Cardiac muscle cell (in vitro differentiated cells and primary cell): ENCODE measurements at places on chromosomes 3 and 15. TPM values are rescaled to one million over a fixed set of nuclear protein-coding genes. Genes with fewer than 3 reads are reported as not detected.

GOLGA8Q gene
- 0.07 and 3.9 TPM in 2 replicates for total RNA-seq

CCDC9B gene
- 8.2 and 9.6 TPM in 2 replicates for total RNA-seq

SCG5 gene
- 9.0 and 14.4 TPM in 2 replicates for total RNA-seq

DPH6 gene
- 3.7 and 7.8 TPM in 2 replicates for total RNA-seq

TMEM44 gene
- 14.1 and 16.2 TPM in 2 replicates for total RNA-seq

DALRD3 gene
- total RNA-seq, result 78.0 and 81.0 TPM in 2 replicates

- H3K27ac ChIP-seq, result no peak overlapping the region
- H3K4me3 ChIP-seq, result no peak overlapping the region
- DNase-seq, result peak; percentile 79
- H3K27me3 ChIP-seq, result no peaks in the 10 kb centered on the region
Measured at GRCh38 chr3:74267588-74268184, 346.8 kb downstream of the CNTN3 start.

GRCh38 chr3:101823525-101823924, 25.8 kb upstream of the NFKBIZ start:
- H3K36me3 ChIP-seq, result no peaks in the 10 kb centered on the region
- H3K27ac ChIP-seq, result no peak overlapping the region
- peaks cover 11% of the 10 kb centered on the region for H3K4me1 ChIP-seq
- peak; percentile 37 for DNase-seq
- H3K4me3 ChIP-seq, result no peak overlapping the region

- no peaks in the 10 kb centered on the region for H3K4me1 ChIP-seq
- H3K27me3 ChIP-seq, result no peaks in the 10 kb centered on the region
- H3K36me3 ChIP-seq, result no peaks in the 10 kb centered on the region
- peak; percentile 7 for DNase-seq
Measured at GRCh38 chr3:52794612-52795099, at the start of gene ITIH3. ITIH3 (plus strand) TSS chr3:52794796; CDS start chr3:52794804, 8 bp downstream.

GRCh38 chr3:61985020-61985419, 388.3 kb downstream of the FEZF2 start:
- H3K4me1 ChIP-seq, result peaks cover 25% of the 10 kb centered on the region
- no peak overlapping the region for H3K27ac ChIP-seq
- no peak overlapping the region for H3K4me3 ChIP-seq
- no peaks in the 10 kb centered on the region for H3K36me3 ChIP-seq
- no peaks in the 10 kb centered on the region for H3K27me3 ChIP-seq

- H3K27me3 ChIP-seq, result no peaks in the 10 kb centered on the region
- no peaks in the 10 kb centered on the region for H3K4me1 ChIP-seq
- H3K27ac ChIP-seq, result no peak overlapping the region
- no peaks in the 10 kb centered on the region for H3K36me3 ChIP-seq
- no peak for DNase-seq
- H3K4me3 ChIP-seq, result no peak overlapping the region
Measured at GRCh38 chr3:195238081-195238571, 32.8 kb downstream of the XXYLT1 start.

DNA sequence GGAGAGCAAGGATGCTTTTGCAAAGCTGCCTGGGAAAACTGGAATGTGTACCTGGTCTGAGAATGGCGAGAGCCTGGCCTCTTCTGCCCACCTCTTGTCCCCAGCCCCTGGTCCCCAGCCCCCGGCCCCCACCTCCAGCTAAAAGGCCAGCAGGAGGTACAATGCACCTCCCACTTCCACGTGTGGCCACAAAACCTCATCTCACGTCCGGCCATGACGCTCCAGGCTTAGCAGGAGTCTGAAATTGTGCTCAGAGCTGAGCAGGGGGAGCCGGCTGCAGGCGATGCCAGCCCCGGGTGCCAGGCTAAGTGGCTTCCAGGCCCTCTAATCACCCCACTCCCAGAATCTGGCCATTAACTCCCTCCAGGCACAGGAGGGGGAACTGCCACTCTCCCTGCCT, 83.1 kb upstream of the PRR20G start:
- H3K4me3 ChIP-seq, result no peak overlapping the region
- no peak for DNase-seq
- H3K4me1 ChIP-seq, result no peaks in the 10 kb centered on the region

GRCh38 chr3:72548461-72548860, 299.8 kb downstream of the SHQ1 start:
- H3K4me1 ChIP-seq, result no peaks in the 10 kb centered on the region
- no peak for DNase-seq
- no peak overlapping the region for H3K4me3 ChIP-seq
- no peaks in the 10 kb centered on the region for H3K36me3 ChIP-seq
- H3K27ac ChIP-seq, result no peak overlapping the region

GRCh38 chr3:164408326-164408725, 670.0 kb downstream of the SI start:
- H3K27me3 ChIP-seq, result no peaks in the 10 kb centered on the region
- no peak overlapping the region for H3K4me3 ChIP-seq
- no peaks in the 10 kb centered on the region for H3K36me3 ChIP-seq
- H3K4me1 ChIP-seq, result peaks cover 4% of the 10 kb centered on the region
- H3K27ac ChIP-seq, result no peak overlapping the region
- no peak for DNase-seq

DNA sequence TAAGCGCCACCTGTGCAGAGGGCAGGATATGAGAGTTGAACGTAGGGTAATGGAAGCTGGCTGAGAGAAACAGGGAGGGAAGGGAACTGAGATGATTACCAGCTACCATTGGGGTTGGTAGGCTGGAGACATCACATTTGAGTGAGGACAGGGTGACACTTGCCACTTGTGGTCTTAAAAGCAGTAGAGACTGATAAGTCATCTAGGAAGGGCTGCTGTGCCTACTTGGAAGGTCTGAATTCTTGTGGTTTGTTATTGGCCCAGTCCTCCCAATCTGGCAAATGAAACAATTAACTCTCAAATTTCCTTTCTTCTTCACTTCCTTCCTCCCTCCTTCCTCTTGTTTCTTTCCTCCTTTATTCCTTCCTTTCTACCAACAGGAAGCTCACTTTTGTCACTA, 46.8 kb downstream of the COL6A5 start:
- H3K27ac ChIP-seq, result no peak overlapping the region
- no peaks in the 10 kb centered on the region for H3K36me3 ChIP-seq
- no peak overlapping the region for H3K4me3 ChIP-seq
- H3K27me3 ChIP-seq, result no peaks in the 10 kb centered on the region
- no peak for DNase-seq

- no peak overlapping the region for H3K27ac ChIP-seq
- H3K4me3 ChIP-seq, result no peak overlapping the region
- no peaks in the 10 kb centered on the region for H3K4me1 ChIP-seq
- no peak for DNase-seq
- H3K36me3 ChIP-seq, result no peaks in the 10 kb centered on the region
- no peaks in the 10 kb centered on the region for H3K27me3 ChIP-seq
Measured at GRCh38 chr3:53616321-53616720, 121.9 kb downstream of the CACNA1D start.

DNA sequence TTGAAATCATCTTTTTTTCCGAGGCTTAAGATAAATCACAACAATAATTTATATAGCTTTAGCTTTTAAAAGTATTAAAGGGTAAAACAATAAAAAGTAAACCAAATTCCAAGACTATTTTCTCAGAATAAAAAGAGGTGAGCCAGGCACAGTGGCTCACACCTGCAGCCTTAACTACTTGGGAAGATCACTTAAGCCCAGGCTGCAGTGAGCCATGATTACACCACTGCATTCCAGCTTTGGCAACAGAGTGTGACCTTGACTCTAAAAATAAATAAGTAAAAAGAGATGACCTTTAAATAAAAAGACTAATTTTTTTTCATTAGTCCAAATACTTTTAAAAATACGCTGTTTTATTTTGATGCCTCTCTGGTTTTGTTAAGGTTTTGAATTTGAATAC, 54.4 kb downstream of the C3orf80 start:
- no peak overlapping the region for H3K27ac ChIP-seq
- no peaks in the 10 kb centered on the region for H3K4me1 ChIP-seq
- H3K36me3 ChIP-seq, result no peaks in the 10 kb centered on the region
- no peak for DNase-seq
- no peaks in the 10 kb centered on the region for H3K27me3 ChIP-seq
- H3K4me3 ChIP-seq, result no peak overlapping the region

DNA sequence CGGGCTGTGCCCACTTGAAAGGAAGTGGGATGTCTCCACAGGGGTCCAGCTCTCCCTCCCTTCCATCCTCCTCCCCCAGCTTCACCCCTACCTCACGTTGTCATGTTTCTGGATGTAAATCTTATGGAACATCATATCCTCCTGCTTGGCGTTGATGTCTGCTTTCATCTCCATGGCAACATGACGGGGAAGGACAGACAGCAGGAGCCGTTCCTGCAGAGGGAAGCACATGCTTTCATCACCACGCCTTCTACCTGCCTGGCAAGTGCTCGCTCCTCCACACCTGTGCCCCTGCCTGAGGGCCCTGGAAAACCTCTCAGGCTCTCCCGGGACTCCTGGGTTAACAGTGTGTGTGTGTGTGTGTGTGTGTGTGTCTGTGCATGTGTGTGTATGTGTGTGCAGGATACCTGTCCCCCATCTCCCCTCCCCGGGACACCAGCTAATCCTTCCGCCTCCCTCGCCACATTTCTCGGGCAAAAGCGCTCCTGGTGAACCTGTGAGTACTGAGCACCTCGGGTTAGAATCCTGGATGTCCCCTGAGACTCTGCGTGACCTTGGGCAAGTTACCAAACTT, 101.1 kb downstream of the ADCY5 start:
- no peaks in the 10 kb centered on the region for H3K27me3 ChIP-seq
- H3K4me1 ChIP-seq, result peaks cover 29% of the 10 kb centered on the region
- H3K4me3 ChIP-seq, result no peak overlapping the region
- no peaks in the 10 kb centered on the region for H3K36me3 ChIP-seq

GRCh38 chr15:61983081-61983480, 77.2 kb downstream of the VPS13C start:
- no peak for DNase-seq
- H3K4me1 ChIP-seq, result no peaks in the 10 kb centered on the region
- H3K36me3 ChIP-seq, result peaks cover 11% of the 10 kb centered on the region
- no peaks in the 10 kb centered on the region for H3K27me3 ChIP-seq
- H3K4me3 ChIP-seq, result no peak overlapping the region

- H3K27ac ChIP-seq, result no peak overlapping the region
- H3K36me3 ChIP-seq, result no peaks in the 10 kb centered on the region
- peak; percentile 80 for DNase-seq
- H3K4me1 ChIP-seq, result peaks cover 36% of the 10 kb centered on the region
- H3K27me3 ChIP-seq, result no peaks in the 10 kb centered on the region
- no peak overlapping the region for H3K4me3 ChIP-seq
Measured at GRCh38 chr3:4584456-4585249, 91.5 kb downstream of the ITPR1 start.

- no peaks in the 10 kb centered on the region for H3K36me3 ChIP-seq
- H3K4me3 ChIP-seq, result no peak overlapping the region
- H3K27ac ChIP-seq, result no peak overlapping the region
Measured at GRCh38 chr3:64133272-64133671, 92.0 kb downstream of the PRICKLE2 start.

- H3K4me3 ChIP-seq, result no peak overlapping the region
- H3K27ac ChIP-seq, result no peak overlapping the region
- no peaks in the 10 kb centered on the region for H3K4me1 ChIP-seq
- no peaks in the 10 kb centered on the region for H3K36me3 ChIP-seq
- H3K27me3 ChIP-seq, result no peaks in the 10 kb centered on the region
Measured at GRCh38 chr3:127991251-127991650, 61.0 kb upstream of the SEC61A1 start.

DNA sequence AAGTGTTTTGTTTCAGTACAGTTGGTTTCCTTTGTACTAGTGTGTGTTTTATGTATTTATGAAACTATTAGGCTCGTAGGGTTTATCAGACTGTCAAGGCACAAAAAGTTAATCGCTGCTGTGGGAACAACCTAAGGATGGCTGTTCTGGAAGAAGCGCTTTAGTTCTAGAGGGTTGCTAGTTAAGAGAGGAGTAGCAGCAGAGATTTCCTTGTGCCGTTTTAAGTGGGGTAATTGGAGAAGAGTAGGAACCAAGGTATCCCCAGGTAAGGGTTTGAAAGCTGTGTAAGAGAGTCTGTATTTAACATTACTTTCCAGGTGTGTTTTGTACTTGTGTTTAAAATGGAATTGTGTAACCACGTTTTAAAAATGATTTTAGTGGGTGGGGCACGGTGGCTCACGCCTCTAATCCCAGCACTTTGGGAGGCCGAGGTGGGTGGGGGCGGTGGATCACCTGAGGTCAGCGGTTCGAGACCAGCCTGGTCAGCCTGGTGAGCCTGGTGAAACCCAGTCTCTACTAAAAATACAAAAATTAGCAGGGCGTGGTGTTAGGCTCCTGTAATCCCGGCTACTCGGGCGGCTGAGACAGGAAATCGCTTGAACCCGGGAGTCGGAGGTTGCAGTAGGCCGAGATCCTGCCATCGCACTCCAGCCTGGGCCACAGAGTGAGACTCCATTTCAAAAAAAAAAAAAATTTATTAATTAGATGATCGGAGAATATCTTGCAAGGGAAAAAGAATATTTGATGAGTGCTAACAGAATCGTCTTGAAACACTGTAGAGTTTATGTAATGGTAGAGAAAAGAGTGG, 2.6 kb downstream of the MORF4L1 start:
- H3K27me3 ChIP-seq, result no peaks in the 10 kb centered on the region
- peaks cover 2% of the 10 kb centered on the region for H3K36me3 ChIP-seq
- no peak for DNase-seq
- H3K4me3 ChIP-seq, result peak overlapping the region; percentile 66
- H3K4me1 ChIP-seq, result peaks cover 36% of the 10 kb centered on the region
- H3K27ac ChIP-seq, result peak overlapping the region; percentile 5

DNA sequence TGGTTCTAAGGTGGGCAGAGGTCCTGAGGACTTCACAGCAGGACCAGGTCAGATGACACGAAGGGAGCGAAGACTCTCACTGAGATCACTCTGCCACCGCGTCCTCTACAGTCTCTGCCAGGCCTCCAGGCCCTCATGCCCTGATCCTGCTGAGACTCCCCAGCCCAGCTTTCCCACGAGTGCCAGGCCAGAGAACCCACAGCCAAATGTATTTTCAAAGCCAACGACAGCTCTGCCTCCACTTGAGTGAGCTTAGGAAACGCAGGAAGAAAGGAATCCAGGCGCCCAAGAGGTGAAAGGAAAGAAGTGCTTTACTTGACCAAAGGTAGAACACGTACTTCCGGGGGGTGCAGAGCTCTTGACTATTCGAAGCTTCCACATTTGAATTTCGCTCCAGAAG, 275.0 kb downstream of the XXYLT1 start:
- DNase-seq, result no peak
- H3K36me3 ChIP-seq, result no peaks in the 10 kb centered on the region
- no peaks in the 10 kb centered on the region for H3K27me3 ChIP-seq
- H3K4me1 ChIP-seq, result no peaks in the 10 kb centered on the region

- H3K4me1 ChIP-seq, result no peaks in the 10 kb centered on the region
- no peaks in the 10 kb centered on the region for H3K27me3 ChIP-seq
- no peak overlapping the region for H3K4me3 ChIP-seq
- no peaks in the 10 kb centered on the region for H3K36me3 ChIP-seq
- no peak for DNase-seq
Measured at GRCh38 chr15:27855137-27855536, 244.0 kb downstream of the OCA2 start.

DNA sequence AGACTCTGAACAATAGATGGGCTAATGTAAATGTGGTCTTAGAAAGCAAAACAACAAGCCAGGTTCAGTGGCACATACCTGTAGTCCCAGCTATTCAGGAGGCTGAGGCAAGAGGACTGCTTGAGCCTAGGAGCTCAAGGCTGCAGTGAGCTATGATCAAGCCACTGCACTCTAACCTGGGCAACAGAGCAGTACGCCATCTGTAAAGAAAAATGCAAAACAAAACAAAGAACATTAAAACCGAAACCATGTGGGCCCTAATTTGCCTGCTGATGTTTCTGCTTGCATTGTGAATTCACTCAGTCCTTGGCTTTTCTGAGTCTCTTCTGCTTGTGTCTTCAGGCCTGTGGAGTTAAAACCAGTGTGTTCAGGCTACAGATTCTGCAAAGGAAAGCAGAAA, 56.7 kb downstream of the CCNL1 start:
- no peaks in the 10 kb centered on the region for H3K27me3 ChIP-seq
- H3K4me1 ChIP-seq, result peaks cover 75% of the 10 kb centered on the region
- no peaks in the 10 kb centered on the region for H3K36me3 ChIP-seq
- DNase-seq, result no peak
- H3K4me3 ChIP-seq, result no peak overlapping the region

GRCh38 chr3:128998561-128998960, 2.5 kb upstream of the EFCC1 start:
- peaks cover 88% of the 10 kb centered on the region for H3K27me3 ChIP-seq
- no peaks in the 10 kb centered on the region for H3K4me1 ChIP-seq
- DNase-seq, result no peak
- no peak overlapping the region for H3K4me3 ChIP-seq
